ENCODE measurements at places on chromosomes 7 and 10. TPM values are rescaled to one million over a fixed set of nuclear protein-coding genes. Genes with fewer than 3 reads are reported as not detected.
A peak's percentile ranks its signal among the peaks of the same experiment; 100 is the strongest.

DNA sequence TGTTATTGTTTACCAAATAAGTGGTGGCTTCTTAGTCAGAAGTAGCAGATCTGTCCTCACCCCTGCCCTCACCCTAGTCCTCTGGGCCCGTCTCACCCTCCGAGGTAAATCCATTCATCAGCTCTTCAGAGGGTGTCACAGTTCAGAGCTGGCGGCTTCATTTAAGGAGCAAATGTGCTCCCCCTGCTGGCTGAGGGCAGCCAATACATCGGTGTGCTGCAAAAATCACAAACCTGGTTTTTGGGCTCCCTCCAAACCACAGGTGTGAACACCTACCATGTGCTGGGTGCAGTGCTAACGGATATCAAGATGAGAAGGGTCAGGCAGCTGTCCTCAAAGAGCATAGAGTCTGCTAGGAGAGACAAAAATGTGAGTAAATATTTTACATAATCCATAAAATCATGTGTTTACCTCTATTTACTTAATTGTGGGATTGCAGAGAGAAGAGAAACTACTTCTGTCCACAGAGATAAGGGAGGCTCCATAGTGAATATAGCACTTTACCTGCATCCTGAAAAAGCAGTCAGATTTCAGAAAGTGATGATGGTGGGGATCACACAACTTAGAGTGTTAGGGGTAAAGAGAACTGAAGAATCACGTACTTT is 15.5 kb upstream of the CRTAC1 start:
- H3K4me3 ChIP-seq, result no peak overlapping the region
- H3K27me3 ChIP-seq, result peaks cover 5% of the 10 kb centered on the region
- H3K36me3 ChIP-seq, result no peaks in the 10 kb centered on the region
- DNase-seq, result peak; percentile 53

TEX36 gene
- not detected for total RNA-seq

INHBA gene
- total RNA-seq, result 32.3 TPM

- H3K4me3 ChIP-seq, result no peak overlapping the region
- H3K4me1 ChIP-seq, result no peaks in the 10 kb centered on the region
- H3K27ac ChIP-seq, result no peak overlapping the region
These were observed 6.4 kb upstream of the PRKRIP1 start for GRCh38 chr7:102389810-102390209.

GUSB gene
- total RNA-seq, result 55.7 TPM

- no peaks in the 10 kb centered on the region for H3K27me3 ChIP-seq
- H3K4me1 ChIP-seq, result no peaks in the 10 kb centered on the region
- H3K27ac ChIP-seq, result no peak overlapping the region
These were observed 20.9 kb upstream of the MKLN1 start for GRCh38 chr7:131306777-131307176.

MYOZ1 gene
- not detected for total RNA-seq

All from endothelial cell of umbilical vein (primary cell).